Activated CD8-positive, alpha-beta memory T cell treated with anti-CD3 and anti-CD28 coated beads for 4 hours (primary cell): ENCODE measurements at places on chromosomes 4 and X.

DNA sequence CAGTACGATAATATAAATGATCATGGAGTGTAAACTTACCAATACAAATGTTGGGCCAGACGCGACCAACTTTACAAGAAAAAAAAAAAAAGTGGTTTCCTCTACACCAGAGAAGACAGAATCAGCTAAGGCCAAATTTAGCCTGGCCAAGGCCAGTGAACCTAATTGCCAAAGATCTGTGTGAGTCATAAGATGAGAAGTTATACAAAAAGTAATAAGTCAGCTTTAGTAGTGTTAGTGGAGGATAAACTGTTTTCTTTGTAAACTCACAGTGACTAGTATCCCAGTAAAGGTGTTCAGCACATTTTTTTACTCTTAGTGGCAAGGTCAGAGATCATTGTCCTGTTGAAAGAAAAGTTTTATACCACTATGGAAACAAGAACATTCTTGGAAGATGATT lies 531.4 kb upstream of the TECRL start:
- DNase-seq, result no peak

- DNase-seq, result no peak
Observed at GRCh38 chrX:50838820-50839600, 25.0 kb upstream of the SHROOM4 start.

- no peak for DNase-seq
Observed at GRCh38 chr4:37383579-37384229, 139.2 kb downstream of the NWD2 start.

GRCh38 chr4:106809076-106809475 lies 227.0 kb downstream of the DKK2 start:
- DNase-seq, result no peak

DNA sequence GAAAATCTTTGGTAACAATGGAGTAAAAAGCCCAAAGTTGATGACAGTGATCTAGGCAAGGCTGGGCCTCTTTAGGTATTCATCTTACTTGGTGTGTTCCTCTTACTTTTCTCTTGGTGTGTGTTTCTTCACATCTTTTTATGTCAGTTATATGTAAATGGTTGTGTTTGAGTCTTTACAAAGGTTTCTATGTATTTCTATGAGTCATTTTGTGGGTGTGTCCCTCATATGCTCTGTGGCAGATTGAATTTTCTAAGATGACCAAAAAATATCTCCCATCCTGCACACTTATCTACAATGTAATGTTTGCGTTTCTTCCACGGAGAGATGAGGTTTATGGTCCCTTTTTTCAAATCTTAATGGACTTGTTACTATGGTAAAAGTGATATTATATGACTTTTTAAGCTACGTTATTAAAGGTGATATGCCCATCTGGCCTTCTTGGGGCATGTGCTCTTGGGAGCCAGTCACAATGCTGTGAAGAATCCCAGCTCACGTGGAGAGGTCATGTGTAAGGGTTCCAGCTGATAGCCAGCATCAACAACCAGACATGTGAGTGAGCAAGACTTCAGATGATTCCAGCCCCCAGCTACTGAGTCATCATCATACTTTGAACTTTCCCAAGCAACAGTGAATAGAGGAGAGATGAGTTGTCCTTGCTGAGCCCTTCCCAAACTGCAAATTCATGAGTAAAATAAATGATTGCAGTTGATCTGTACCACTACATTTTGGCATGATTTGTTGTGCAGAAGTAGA lies 126.9 kb downstream of the CBLL2 start:
- DNase-seq, result no peak

DNA sequence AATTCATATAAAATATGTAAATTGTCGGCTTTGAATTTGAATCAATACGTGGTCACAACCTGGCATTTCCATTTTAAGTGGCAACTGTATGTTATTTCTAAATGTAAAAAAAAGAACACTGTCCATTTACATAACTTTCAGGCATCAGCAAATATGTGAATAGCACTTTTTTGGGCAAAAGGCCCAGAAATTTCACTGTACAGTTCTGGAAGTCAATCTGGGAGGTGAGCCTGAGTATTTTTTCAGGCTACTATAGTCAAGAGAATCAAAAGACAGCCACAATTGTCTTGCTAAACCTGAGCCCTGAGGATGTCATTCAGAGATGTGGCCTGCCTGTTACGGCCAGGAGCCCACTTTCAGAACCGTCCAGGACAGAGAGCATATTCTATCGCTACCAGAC lies 543.9 kb upstream of the MAGEB2 start:
- DNase-seq, result no peak

GRCh38 chrX:88284844-88285243 lies 462.2 kb upstream of the CPXCR1 start:
- no peak for DNase-seq

DNA sequence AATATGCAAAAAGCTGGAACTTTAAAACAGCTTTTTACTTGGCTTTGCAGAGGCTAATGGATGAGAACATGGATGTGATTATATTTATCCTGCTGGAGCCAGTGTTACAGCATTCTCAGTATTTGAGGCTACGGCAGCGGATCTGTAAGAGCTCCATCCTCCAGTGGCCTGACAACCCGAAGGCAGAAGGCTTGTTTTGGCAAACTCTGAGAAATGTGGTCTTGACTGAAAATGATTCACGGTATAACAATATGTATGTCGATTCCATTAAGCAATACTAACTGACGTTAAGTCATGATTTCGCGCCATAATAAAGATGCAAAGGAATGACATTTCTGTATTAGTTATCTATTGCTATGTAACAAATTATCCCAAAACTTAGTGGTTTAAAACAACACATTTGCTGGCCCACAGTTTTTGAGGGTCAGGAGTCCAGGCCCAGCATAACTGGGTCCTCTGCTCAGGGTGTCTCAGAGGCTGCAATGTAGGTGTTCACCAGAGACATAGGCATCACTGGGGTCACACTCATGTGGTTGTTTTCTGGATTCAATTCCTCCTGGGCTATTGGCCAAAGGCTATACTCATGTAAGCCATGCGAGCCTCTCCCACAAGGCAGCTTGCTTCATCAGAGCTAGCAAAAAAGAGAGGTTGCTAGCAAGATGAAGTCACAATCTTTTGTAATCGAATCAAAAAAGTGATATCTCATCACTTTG lies 15.6 kb downstream of the TLR8 start:
- no peak for DNase-seq

DNA sequence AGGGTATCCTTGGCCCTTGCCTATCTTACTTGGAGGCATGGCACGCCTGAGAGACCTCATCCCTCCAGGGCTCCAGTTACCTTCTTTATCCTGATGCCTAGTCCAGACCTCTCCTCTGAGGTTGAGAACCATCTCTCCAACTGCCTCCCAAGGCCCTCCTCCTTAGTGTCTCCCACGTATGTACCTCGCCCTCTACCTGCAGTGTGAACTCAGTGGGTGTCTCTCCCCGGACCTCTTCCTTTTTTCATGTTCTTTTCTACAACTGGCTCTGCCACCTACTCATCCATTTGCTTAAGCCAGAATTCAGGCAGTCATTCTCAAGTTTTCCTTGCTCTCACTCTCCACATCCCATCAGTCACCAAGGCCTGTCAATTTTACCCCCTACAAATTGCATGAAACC lies 16.6 kb downstream of the RPS4X start:
- DNase-seq, result no peak

DNA sequence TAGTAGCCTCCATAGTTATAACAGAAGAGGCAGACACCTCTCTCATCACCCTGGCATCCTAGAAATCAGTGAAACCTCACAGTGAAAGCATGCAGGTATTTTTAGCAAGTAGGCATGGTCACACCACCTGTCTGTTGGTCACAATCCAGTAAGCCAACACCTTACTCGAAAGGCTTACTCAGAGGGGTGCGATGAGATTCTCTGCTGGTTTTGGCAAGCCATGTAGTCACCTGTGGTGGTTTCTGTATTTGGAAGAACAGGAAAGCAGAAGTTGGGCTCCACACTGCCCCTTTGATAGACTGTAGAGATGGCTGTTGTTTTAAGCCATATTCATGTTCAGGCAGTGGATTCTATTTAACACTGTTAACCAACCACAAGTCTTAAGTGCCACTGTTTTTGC lies 134.7 kb downstream of the DCLK2 start:
- DNase-seq, result no peak

DNA sequence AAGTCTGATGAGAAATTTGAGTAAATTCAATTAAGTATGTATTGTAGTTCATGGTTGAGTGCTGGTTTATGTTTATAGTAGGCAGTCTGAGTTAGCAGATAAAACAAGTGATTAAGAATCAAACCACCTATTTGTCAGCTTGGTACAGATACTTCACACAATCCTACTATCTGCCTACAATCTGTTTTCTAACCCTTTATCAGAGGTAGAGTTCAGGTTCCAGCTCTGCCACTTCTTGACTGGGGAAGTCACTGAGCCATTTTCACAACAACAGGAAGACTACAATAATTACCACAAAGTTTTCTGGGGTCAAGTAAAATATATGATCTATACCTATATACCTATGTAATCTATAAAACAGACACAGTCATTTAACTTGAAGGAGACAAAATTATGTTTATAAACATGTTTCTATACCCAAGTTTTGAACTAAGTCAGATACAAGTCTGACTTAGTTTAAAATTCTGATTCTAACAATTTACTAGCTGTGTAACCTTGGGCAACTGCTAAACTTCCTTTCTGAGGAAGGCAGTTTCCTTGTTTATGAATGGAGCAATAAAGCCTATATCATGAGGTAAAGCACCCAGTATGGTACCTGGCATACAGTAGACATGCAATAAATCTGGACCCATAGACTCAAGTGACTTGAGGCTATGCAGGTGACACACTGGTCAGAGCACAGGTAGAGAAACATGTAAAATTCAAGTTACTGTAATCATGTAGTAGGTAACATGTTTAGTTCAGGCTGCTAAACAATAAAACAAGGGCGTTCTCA lies 37.2 kb upstream of the BDH2 start:
- DNase-seq, result no peak

DNA sequence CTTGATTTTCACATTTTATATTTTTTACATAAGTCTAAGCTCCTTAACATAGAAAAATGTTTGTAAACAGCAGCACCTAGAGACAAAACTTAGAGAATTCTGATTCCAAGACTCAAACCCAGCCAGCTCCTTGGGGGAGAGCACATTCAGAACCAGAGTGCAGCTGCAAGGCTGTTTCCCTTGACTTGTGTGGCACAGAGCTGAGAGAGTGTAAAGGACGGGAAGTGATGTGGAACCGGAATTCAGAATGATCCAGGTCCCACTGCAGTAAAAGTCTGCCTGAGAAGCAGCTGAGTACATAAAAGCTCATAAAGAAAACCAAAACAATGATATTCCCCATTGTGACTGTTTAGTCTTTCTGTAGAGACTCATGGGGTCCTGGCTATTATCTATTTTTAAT lies 713.8 kb downstream of the RAB28 start:
- no peak for DNase-seq

DNA sequence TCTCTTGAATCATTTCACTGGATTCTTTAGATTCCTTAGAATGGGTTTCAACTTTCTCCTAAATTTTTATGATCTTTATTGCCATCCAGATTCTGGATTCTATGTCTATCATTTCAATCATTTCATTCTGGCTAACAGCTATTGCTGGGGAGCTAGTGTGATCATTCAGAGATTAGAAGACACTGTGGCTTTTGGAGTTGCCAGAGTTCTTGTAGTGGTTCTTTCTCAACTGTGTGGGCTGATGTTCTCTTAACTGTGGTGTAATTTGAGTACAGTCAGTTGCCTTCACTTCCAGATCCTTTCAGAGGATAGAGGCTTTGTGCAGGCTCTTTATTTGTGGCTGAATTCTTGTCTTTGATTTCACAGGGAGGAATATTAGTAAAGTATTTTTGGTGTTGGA lies 12.1 kb upstream of the CSN2 start:
- no peak for DNase-seq

- no peak for DNase-seq
Observed at GRCh38 chr4:156723951-156724668, 247.5 kb downstream of the PDGFC start.

GRCh38 chr4:122479935-122480416 lies 23.5 kb upstream of the IL2 start:
- no peak for DNase-seq

- DNase-seq, result no peak
Observed at GRCh38 chrX:15616531-15616930, 15.8 kb upstream of the ACE2 start.

- no peak for DNase-seq
Observed at GRCh38 chrX:17809984-17810383, 51.1 kb downstream of the RAI2 start.

- no peak for DNase-seq
Observed at GRCh38 chrX:96705905-96706304, 21.3 kb downstream of the DIAPH2 start.

- no peak for DNase-seq
Observed at GRCh38 chr4:154471032-154471431, 20.6 kb downstream of the DCHS2 start.

DNA sequence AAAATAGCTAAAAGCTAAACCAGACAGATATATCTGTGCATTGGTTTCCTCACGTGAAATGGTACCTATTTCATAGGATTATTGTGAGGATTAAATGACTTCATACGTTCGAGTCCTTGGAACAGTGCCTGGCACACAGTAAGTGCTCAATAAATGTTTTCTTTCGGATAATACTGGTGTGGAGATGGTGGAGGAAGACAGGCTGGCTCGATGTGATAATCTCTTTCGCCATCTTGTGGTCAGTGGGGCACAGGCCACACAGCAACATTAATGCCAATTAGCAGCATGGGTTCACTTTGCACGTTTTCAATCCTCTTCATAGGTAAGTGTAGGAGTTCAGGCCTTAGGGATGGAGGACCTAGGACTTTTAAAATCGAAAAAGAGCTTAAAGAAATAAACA lies 9.3 kb downstream of the PAGE4 start:
- no peak for DNase-seq

DNA sequence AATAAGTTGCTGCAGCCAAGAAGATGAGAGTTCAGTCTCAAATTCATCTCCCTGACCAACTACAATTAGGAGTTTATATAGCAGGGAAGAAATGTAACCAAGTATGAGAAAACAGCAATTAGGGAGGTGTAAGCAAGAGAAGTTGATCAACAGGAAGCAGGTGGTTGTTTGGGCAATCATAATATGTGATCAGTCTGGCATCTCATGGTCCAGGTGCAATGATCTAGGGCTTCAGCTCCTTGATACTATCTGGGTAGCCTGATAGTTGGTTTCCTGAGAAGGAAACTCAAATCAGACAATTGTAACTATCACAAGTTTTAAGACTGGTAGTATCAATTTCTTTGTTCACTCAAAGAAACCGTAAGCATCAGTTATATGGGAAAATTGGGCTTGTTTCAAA lies 1574.3 kb upstream of the PABPC4L start:
- no peak for DNase-seq

GRCh38 chr4:34309383-34309906 lies 1934.9 kb downstream of the ARAP2 start:
- no peak for DNase-seq

DNA sequence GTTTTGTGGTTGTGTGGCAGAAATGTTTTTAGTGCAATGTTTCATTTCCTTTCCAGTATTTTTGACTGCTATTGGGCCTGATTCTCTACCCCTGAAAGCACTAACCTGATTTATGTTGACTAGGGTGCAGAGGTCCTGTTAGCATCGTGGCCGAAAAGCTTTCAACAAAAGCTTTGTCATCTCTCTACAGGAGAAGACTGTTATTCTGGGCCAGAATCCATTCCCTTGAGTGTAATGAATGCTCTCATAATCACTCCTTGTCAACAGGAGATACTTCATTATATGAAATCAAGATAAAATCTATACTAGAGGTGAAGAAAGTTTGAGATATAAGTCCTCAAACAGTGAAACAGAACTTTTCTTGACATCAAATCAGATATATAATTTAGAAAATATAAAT lies 195.5 kb downstream of the ZNF330 start:
- DNase-seq, result no peak
